ENCODE measurements at places on chromosomes 12 and 14.

- H3K27ac ChIP-seq: peak overlapping the region; percentile 73
- no peaks in the 10 kb centered on the region for H3K27me3 ChIP-seq
- no peak overlapping the region for H3K4me3 ChIP-seq
- peaks cover 92% of the 10 kb centered on the region for H3K4me1 ChIP-seq
- DNase-seq: no peak
Measured at GRCh38 chr12:49664591-49665239, 41.4 kb downstream of the PRPF40B start.

DNA sequence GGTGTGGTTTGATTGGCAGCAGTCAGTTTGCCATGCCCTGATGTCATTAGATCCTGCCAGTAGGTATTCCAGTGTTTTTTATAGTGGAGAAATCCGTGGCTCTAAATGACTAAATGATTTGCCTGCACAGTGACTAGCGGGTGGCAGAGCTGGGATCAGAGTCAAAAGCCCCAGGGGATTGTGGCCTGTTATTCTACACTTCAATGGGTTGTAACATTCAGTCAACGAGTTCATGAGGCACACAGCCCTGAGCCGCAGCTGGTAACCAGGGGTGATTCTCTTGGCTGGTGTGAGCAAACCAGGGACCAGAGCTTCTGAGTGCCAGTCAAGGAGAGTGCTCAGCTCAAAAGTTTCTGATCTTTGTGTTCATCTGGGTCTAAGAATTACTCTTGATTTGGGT lies 1.8 kb downstream of the MYH6 start:
- peak; percentile 48 for DNase-seq
- no peak overlapping the region for H3K27ac ChIP-seq
- no peaks in the 10 kb centered on the region for H3K36me3 ChIP-seq
- peaks cover 26% of the 10 kb centered on the region for H3K4me1 ChIP-seq
- H3K27me3 ChIP-seq: peaks cover 76% of the 10 kb centered on the region

- no peak overlapping the region for H3K27ac ChIP-seq
- no peaks in the 10 kb centered on the region for H3K27me3 ChIP-seq
- H3K4me1 ChIP-seq: no peaks in the 10 kb centered on the region
- DNase-seq: no peak
Measured at GRCh38 chr12:19148860-19149259, 19.3 kb downstream of the PLEKHA5 start.

- no peak overlapping the region for H3K4me3 ChIP-seq
- H3K27ac ChIP-seq: no peak overlapping the region
- DNase-seq: no peak
- H3K27me3 ChIP-seq: no peaks in the 10 kb centered on the region
- H3K36me3 ChIP-seq: peaks cover 29% of the 10 kb centered on the region
- H3K4me1 ChIP-seq: no peaks in the 10 kb centered on the region
Measured at GRCh38 chr12:30599608-30600007, 96.1 kb downstream of the IPO8 start.

GRCh38 chr12:68608191-68608590 lies 2.5 kb upstream of the RAP1B start:
- no peak overlapping the region for H3K4me3 ChIP-seq
- H3K36me3 ChIP-seq: peaks cover 11% of the 10 kb centered on the region
- DNase-seq: no peak
- H3K27me3 ChIP-seq: no peaks in the 10 kb centered on the region
- peaks cover 19% of the 10 kb centered on the region for H3K4me1 ChIP-seq

DNA sequence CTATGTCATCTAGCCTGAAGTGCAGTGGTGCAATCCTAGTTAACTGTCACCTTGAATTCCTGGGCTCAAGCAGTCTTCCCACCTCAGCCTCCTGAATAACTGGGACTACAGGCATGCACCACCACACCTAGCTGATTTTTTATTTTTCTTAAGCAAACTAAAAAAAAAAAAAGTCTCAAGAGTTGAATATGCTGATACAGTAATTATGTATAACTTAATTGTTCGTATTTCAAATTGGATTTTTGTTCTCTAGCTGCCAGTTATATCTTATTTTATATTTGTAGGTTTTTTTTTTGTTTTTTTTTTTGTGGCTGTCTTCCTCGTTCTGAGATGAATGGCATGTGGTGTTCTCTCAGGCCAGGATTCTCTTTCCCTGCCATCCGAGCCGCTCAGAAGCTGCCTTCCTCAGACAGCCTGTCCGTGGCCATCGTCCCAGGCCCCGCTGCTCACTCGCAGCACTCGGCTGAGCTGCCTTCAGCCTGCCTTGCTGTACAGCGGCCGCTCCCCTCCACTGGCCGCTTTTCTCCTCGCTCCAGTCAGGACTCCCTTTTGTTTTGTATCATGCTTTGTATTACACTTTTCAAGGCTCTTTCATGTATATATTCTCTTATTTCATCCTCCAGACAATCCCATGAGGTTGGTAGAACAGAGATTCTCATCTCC lies 53.3 kb downstream of the WDR20 start:
- peak overlapping the region; percentile 53 for H3K27ac ChIP-seq
- H3K36me3 ChIP-seq: peaks cover 10% of the 10 kb centered on the region
- no peak overlapping the region for H3K4me3 ChIP-seq
- peaks cover 19% of the 10 kb centered on the region for H3K4me1 ChIP-seq
- no peak for DNase-seq
- H3K27me3 ChIP-seq: no peaks in the 10 kb centered on the region

DNA sequence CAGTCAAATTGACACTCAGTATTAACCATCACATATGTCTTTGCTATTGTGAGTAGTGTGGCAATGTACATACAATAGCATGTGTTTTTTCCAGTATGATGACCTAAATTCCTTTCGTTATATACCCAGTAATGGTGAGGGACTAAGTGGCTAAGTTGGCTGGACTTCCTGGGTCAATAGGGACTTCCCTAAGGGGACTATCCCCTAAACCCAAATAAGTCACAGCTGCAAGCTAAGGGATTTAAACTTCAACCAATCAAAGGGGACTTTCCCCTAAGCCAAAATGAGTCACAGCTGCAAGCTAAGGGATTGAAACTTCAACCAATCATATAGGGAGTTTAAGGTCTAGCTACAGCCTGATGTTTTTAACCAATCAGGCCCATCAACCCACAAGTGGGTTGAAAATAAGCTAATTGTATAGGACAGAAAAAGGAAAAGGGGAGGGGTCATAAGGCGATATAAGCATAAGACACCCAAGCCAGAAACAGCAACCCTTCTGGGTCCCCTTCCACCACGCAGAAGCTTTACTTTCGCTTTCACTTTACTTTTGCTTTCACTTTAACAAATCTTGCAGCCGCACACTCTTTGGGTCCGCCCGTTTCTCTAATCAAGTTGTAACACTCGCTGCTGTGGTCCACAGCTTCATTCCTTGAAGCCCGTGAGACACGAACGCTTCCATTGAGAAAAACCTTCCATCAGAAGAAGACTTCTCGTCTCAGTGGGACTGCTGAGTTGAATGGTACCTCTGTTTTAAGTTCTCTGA lies 404.4 kb downstream of the FLRT2 start:
- peaks cover 16% of the 10 kb centered on the region for H3K36me3 ChIP-seq
- H3K4me1 ChIP-seq: peaks cover 19% of the 10 kb centered on the region
- no peaks in the 10 kb centered on the region for H3K27me3 ChIP-seq
- peak overlapping the region; percentile 96 for H3K27ac ChIP-seq
- peak overlapping the region; percentile 87 for H3K4me3 ChIP-seq

GRCh38 chr12:2925322-2925995 lies 33.7 kb upstream of the TEAD4 start:
- H3K27me3 ChIP-seq: no peaks in the 10 kb centered on the region
- peak overlapping the region; percentile 7 for H3K27ac ChIP-seq
- H3K36me3 ChIP-seq: peaks cover 41% of the 10 kb centered on the region
- no peak for DNase-seq

- peak overlapping the region; percentile 91 for H3K27ac ChIP-seq
- H3K4me1 ChIP-seq: peaks cover 42% of the 10 kb centered on the region
- no peaks in the 10 kb centered on the region for H3K36me3 ChIP-seq
- H3K4me3 ChIP-seq: peak overlapping the region; percentile 17
- peak; percentile 35 for DNase-seq
Measured at GRCh38 chr14:92702441-92702918, 45.9 kb downstream of the LGMN start.

DNA sequence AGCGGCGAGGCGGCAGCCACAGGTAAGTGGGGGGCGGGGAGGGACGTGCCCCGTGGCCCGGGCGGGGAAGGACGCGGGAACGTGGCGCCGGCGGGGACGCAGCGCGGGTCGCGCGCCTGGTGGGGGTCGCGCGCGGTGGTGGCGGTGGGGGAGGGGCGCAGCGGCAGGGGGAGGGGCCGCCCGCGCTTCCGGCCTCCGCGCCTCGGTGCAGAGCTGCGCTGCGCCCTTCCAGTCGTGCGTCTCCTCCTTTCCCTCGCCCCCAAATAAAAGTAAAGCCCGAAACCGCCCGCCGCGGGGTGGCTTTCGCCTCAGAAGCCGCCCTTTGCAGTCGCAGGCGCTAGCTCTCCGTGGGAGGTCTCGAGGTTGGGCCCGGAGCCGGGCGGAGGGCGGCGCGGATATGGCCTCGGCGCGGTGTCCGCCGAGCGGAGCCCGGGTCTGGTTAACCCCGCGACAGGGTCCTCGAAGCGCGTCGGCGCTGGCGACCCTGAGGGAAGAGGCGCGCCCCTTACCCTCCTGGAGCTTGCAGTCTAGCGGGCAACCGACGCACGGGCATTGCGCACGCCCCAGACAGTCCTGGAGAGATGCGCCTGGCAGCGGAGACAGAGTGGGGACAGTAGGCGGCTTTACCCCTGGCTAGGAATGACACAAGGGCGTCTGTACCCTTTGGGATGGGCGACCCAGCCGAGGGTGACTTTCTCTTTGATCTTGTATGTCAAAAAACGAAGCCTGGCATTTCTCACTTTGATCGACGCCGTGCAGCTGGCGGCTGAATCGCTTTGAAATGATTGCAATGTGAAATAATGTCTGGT lies 589 bp downstream of the ATF1 start:
- H3K4me1 ChIP-seq: peaks cover 20% of the 10 kb centered on the region
- peak; percentile 65 for DNase-seq
- H3K36me3 ChIP-seq: peaks cover 4% of the 10 kb centered on the region
- peak overlapping the region; percentile 97 for H3K4me3 ChIP-seq
- H3K27ac ChIP-seq: peak overlapping the region; percentile 99

- H3K27me3 ChIP-seq: no peaks in the 10 kb centered on the region
- peaks cover 16% of the 10 kb centered on the region for H3K36me3 ChIP-seq
- DNase-seq: no peak
- H3K4me1 ChIP-seq: peaks cover 11% of the 10 kb centered on the region
- H3K27ac ChIP-seq: no peak overlapping the region
Measured at GRCh38 chr12:54495327-54495726, 2.2 kb upstream of the NCKAP1L start.

GRCh38 chr14:56176530-56176929 lies 58.3 kb downstream of the PELI2 start:
- H3K36me3 ChIP-seq: peaks cover 11% of the 10 kb centered on the region
- no peaks in the 10 kb centered on the region for H3K27me3 ChIP-seq
- peaks cover 65% of the 10 kb centered on the region for H3K4me1 ChIP-seq
- no peak overlapping the region for H3K27ac ChIP-seq
- no peak overlapping the region for H3K4me3 ChIP-seq
- DNase-seq: no peak

DNA sequence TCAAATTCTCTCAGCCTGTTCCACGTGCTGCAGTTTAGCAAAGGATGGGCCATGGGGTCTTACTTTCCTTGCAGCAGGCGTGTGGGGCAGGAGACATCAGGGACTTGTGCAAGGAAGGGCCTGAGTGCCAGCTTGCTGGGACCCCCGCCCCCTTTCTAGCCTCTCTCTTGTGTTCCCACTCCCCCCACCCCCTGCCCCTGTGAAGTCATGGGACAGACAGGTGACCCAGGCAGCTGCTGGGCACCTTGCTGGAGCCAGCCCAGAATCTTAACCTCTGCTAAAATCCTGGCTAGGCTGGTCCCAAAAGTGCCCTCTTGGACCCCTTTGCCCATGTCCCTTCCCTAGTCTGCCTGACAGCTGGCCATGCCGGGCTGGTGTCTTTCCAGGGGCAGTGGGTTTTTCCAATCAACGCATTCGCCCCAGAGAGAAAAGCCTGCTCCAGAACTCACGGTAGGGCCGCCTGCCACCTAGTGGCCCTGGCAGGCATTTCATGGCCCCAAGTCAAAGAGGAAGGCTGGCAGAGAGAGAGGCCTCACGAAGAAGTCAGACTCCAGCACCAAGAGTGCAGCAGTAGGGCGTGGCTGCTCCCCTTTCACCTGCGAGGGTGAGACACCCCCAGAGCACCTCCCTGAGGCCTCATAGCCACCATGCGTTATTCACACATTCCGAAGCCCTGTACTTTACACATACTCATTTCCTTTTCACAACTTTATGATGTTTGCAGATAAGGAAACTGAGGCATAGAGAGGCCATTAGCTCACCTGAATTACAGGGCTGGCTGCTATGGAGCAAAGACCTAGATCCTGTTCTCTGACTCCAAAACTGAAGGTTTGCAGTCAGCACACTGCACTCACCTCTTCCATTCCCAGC lies 67.4 kb downstream of the LGMN start:
- DNase-seq: peak; percentile 72
- H3K4me3 ChIP-seq: peak overlapping the region; percentile 7
- H3K27me3 ChIP-seq: no peaks in the 10 kb centered on the region
- H3K27ac ChIP-seq: peak overlapping the region; percentile 65
- H3K4me1 ChIP-seq: peaks cover 58% of the 10 kb centered on the region
- H3K36me3 ChIP-seq: peaks cover 72% of the 10 kb centered on the region

All from stimulated activated naive B cell treated with anti-CD40 and anti-IgM and Interleukin-4, amounts not matched to agents 10 μg/mL and 1 μg/mL and 100 μg/mL, for 72 hours (primary cell).